Activated naive CD4-positive, alpha-beta T cell (primary cell): ENCODE measurements at places on chromosomes 2 and 18.

GRCh38 chr18:76458522-76459311, 36.3 kb downstream of the ZNF516 start:
- no peak for DNase-seq

GRCh38 chr2:165787334-165787733, 6.7 kb downstream of the GALNT3 start:
- no peak for DNase-seq

DNA sequence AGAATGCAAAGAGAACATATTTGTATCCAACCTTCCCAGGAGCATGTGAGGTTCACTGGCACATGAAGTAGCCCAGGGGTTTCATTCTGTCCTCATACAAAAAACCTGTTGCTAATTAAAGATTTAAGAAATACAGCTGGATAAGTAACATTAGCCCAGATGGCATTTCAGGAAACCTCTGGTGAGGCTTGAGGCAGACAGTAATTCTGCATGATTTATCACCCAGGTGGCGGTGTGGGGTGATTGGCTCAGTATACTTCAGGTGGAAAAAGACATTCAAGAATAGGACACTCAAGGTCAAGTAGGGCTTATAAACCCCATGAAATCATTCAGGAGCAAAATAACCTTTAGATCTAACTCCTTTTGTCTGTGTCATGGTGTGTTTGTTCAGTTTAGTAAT, 237.4 kb downstream of the RNF144A start:
- DNase-seq: no peak

GRCh38 chr2:224545884-224546644, 39.1 kb downstream of the CUL3 start:
- no peak for DNase-seq

- DNase-seq: no peak
These were observed 20.1 kb downstream of the NCOA1 start for GRCh38 chr2:24511198-24511597.

GRCh38 chr2:37904993-37905392, 20.1 kb upstream of the RMDN2 start:
- DNase-seq: no peak

DNA sequence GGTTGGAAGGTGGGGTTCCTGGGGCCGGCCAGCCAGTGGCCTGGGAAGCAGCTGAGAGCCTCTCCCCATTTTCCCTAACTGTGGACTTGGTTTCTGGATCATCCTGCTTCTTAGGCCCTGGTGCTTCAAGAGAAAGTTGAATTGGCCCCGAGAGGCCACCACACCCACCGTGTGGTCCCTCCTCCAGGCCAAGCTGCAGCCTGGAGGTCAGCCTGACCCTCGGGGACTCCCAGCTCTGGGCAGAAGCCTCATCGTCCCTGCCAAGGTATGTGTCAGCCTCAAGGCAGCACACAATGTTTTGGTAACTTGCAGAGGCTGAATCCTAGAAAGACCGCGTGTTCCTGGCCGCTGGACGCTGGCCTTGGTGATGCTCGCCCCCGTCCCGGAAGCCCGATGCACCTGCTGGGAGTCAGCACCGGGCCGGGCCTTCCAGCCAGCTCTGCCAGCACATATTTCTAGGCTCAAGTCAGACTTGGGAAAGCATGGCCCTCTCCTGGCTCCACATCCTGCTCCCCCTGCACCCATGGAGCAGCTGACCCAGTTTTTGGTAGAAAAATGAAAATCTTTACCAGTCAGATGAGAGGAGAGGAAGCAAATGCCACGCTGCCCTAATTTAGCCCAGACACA, 72.6 kb downstream of the ACTR2 start:
- DNase-seq: no peak

- no peak for DNase-seq
These were observed 240.5 kb upstream of the ID2 start for GRCh38 chr2:8441371-8441770.

- no peak for DNase-seq
These were observed 13.1 kb downstream of the HS6ST1 start for GRCh38 chr2:128305555-128306080.

DNA sequence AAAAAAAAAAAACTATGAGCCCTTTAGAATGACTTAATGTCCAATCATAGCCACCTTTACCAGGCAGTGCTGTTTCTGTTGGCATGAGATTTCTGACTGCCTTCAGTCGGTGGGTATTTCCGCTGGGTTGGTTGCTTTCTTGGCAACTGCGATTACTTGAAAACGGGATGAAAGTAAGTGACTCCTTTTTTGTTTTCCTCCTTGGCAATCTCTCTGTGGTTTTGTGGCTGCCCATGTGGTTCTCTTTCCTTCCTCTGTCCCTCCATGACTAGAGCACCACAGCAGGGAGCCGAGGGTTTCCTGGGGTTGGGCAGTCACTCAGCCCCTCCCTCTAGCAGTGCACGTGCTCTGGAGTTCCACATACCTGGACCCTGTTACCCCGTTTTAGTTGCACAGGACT, 112.1 kb downstream of the KLHL29 start:
- no peak for DNase-seq

- DNase-seq: no peak
These were observed 6.9 kb downstream of the CREG2 start for GRCh38 chr2:101380376-101380775.

DNA sequence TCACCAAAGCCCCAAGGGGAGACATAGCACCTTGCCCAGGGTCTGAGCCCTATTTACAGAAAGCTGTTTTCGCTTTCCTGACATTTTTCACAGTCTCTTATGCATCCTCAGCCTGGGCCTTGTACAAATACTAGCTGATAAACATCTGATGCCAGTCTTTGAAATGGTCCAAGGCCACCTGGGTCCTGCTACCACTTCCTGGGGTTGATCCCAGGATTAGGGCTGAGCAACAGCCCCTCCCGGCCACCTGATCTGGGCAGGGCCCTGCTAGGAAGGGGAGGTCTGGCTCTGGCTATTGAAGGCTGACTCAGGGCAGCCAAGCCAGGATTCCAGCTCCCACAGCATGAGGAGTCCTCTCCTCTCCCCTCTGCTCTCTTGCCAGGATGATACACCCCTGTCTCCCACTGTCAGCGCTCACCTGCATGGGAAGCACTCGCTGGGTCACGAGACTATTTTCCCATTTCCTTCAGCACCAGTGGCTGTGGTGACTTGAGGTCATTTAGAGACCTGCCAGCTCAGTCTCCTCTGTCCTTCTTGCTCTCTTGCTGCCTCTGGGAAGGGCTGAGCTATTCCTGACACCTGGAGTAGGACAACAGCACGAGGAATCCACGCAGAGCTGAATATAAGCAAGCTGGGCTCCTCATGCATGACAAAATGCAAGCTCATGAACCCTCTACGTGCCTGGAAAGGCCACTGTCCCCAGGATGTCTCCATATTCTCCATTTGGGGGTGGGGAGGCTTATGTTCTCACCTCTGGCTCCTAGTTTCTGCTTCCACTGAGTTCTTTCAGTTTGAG, 53.0 kb upstream of the LGALSL start:
- no peak for DNase-seq

- DNase-seq: no peak
These were observed 131.2 kb upstream of the TTC39C start for GRCh38 chr18:23883277-23883790.
